ENCODE measurements at places on chromosomes 11 and 22. TPM values are rescaled to one million over a fixed set of nuclear protein-coding genes. Genes with fewer than 3 reads are reported as not detected.

The GRIK4 gene
- not detected for total RNA-seq

The RFPL3 gene
- not detected for total RNA-seq

The ACR gene
- total RNA-seq, result not detected

The DEFB108B gene
- total RNA-seq, result not detected

The ANO1 gene
- total RNA-seq, result 2.6 TPM

The NPTXR gene
- 7.9 TPM for total RNA-seq

The RIMBP3B gene
- 0.29 TPM for total RNA-seq

The OR2AT4 gene
- total RNA-seq, result not detected

The HTR3A gene
- not detected for total RNA-seq

The CHEK1 gene
- total RNA-seq, result 27.6 TPM

The RCOR2 gene
- total RNA-seq, result 1.2 TPM

The GTPBP1 gene
- total RNA-seq, result 8.1 TPM

The TH gene
- total RNA-seq, result 0.06 TPM

The LMO2 gene
- 0.37 TPM for total RNA-seq

The LRP4 gene
- 7.3 TPM for total RNA-seq

The CCDC88B gene
- total RNA-seq, result 9.9 TPM

The FGF4 gene
- not detected for total RNA-seq

The AGBL2 gene
- 1.0 TPM for total RNA-seq

The CRYAB gene
- total RNA-seq, result 27.1 TPM

The FDXACB1 gene
- 1.4 TPM for total RNA-seq

The IRAG1 gene
- 0.03 TPM for total RNA-seq

The KRTAP5-9 gene
- not detected for total RNA-seq

The PKP3 gene
- total RNA-seq, result 40.1 TPM

The PDGFD gene
- 5.9 TPM for total RNA-seq

The TRIM48 gene
- not detected for total RNA-seq

The MIAT gene
- total RNA-seq, result 0.22 TPM

The PATE2 gene
- not detected for total RNA-seq

The SMC1B gene
- total RNA-seq, result 0.03 TPM

The PRRG4 gene
- 1.8 TPM for total RNA-seq

The MCHR1 gene
- not detected for total RNA-seq

The MYRF gene
- total RNA-seq, result 19.2 TPM

The BATF2 gene
- 0.58 TPM for total RNA-seq

The USP28 gene
- 18.3 TPM for total RNA-seq

The CSKMT gene
- total RNA-seq, result 14.8 TPM

The OR52H1 gene
- not detected for total RNA-seq

The MPPED2 gene
- not detected for total RNA-seq

The OR2D2 gene
- not detected for total RNA-seq

The KRTAP5-7 gene
- total RNA-seq, result not detected

The SLC43A1 gene
- 2.7 TPM for total RNA-seq

The SMPD1 gene
- 10.1 TPM for total RNA-seq

The ZMAT5 gene
- 18.8 TPM for total RNA-seq

The MAPK8IP1 gene
- total RNA-seq, result 6.1 TPM

The FJX1 gene
- total RNA-seq, result 29.1 TPM

All from A549 treated with AZD2906 at 1 μM for 4 hours (cell line).